ENCODE measurements at places on chromosomes 13 and 19.

DNA sequence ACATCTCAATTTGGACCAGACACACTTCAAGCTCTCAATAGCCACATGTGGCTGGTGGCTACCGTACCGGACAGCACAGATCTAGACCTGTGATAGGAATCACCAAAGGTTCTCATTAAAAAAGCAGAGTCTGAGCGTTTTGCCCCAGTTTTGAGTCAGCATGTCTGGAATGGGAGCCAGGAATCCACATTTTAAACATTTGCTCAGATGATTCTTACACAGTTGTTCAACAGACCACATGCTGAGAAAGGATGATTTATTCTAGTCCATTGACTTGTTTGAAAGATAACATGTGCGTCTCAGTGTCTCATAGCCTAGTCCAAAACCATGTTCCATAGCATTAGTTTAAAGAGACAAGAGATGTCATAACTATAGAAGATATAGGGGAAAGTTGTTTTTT is 53.4 kb downstream of the FLT3 start:
- DNase-seq, result no peak

DNA sequence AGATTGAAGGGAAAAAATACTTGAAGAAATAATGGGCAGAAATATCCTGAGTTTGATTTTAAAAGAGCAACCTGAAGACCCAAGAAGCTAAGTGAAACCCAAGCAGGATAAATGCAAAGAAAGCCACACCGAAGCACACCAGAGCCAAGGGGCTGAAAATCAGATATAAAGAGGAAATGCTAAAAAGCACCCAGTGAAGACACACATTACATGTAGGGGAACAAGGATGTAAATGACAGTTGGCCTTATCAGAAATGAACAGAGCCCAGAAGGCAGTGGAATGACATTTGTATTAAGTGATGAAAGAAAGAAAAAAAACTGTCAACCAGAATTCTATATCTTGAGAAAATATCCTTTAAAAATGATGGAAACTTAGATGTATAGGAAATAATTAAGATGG is 139.1 kb downstream of the SLC7A1 start:
- no peak for DNase-seq

DNA sequence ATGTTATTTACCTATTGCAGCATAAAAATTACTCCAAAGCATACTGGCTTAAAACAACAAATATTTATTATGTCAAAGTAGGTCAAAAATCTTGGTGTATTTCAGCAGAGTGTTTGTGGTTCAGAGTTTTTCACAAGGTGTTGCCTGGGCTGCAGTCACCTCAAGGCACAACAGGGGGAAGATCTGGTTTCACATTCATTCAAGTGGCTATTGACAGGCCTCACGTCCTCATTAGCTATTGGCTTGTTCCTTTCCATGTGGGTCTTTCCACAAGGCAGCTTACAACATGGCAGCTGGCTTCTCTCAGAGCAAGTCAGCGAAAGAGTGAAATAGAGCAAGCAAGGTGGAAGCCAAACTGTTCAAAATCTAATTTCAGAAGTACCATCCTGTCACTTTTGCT is 602.9 kb downstream of the OLFM4 start:
- DNase-seq, result no peak

GRCh38 chr13:23460309-23460708 is 26.8 kb upstream of the SACS start:
- no peak for DNase-seq

GRCh38 chr13:47239025-47239424 is 342.2 kb upstream of the HTR2A start:
- no peak for DNase-seq

GRCh38 chr19:20325151-20325550 is 158.1 kb downstream of the ZNF486 start:
- no peak for DNase-seq

- no peak for DNase-seq
Measured at GRCh38 chr19:13228561-13228960, 78.3 kb downstream of the IER2 start.

DNA sequence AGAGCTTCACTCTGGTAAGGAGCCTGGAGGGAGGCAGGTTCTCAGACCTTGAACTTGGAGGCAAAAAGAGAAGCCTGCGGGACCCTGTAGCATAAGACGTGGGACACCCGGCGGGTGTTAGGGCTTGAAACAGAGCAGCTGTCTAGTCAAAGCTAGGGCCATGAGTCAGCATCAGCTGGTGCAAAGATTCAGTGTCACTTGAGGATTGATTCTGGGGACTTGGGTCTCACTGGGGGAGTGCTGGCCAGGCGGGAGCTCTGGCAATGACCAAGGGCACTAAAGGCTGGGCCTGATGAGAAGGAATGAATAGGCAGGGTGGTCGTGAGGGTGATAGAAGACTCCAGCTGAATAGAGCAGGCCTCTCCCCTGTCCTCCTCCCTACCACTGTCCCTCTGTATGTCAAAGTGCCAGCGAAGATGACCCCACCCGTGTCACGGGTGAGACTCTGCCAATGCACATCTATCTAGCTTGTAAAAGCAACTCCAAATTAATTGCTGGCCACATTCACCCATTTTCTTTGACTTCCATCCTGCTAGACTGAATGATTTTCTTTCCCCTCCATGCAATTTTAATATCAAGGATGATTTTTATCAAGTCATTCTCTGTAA is 97.1 kb downstream of the MBNL2 start:
- no peak for DNase-seq

DNA sequence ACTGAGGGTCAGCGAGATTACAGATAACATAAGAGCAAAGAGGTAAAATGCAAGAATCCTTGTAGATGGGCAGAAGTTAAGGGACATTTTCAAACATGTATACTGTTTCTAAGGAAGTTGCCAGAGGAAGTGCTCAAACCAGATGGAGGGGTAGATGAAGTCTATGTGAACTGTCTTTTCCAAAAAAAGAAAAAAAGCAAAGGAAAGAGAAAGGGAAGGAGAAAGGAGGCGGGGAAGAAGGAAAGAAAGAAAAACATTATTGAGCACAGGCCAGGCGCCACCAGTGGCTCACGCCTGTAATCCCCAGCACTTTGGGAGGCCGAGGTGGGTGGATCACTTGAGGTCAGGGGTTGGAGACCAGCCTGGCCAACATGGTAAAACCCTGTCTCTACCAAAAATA is 5.3 kb downstream of the DMAC2 start:
- no peak for DNase-seq

GRCh38 chr19:35559781-35560180 is 3.7 kb downstream of the ATP4A start:
- no peak for DNase-seq

DNA sequence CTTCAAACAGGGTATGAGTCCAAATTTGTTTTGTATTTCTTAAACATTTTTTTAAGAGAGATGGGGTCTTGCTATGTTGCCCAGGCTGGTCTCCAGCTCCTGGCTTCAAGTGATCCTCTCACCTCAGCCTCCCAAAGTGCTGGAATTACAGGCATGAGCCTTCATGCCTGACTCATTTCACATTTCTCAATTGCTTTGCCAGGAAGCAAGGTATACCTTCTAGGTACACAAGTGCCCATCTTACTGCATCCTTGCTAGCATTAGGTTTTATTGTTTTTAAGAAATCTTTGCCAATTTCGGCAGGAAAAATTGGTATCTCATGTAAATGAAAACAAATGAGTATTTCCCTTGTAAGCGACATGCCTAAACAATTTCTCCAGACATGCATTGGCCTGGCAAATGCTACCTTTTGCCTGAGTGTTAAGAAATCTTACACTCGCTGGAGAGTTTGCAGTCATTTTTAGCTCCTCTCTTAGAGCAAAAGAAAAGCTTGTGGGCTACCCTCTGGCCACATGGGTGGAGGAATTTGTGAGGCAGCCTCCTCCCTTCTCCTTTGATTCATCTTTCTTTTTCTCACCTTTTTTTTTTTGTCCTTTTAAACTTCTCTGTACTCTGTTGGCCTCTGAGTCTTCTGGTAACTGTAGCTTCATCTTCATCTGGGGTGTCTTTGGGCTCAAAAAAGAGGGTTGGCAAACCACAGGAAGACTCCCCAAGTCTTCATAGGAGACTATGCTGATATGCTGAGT is 33.0 kb downstream of the ACTL9 start:
- no peak for DNase-seq

GRCh38 chr19:7534531-7535046 is 928 bp upstream of the PNPLA6 start:
- peak; percentile 24 for DNase-seq

DNA sequence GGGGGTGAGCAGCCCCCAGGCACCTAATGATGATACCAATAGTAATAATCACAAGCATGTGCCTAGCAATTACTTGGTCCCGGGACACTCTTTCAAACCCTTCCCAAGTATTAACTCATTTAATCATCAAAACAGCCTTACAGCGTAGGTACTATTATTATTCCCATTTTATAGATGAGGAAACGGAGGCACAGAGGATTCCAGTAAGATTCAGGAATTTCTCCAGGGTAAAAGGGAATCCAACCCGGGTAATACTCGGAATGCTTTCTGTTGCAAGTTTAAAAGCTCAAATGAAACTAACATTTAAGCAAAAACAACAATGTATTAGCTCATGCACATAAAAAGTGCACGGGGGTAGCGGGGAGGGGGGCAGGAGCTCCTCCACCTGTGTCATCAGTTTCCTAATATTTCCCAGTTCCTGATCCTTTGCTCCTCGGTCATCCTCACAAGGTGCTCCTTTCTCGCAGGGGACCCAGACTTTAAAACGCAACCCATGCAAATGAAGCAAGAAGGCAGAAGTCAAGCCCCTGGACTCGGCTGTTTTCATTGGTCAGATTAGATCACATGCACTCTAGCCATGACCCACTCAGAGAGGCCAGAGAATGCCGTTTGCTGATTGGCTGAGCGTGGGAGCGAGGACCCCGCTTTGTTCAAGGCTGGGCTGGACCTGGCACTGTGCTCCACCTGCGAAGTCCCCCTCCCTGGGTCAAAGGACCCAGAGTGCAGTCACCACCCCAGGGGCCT is 38.3 kb upstream of the C19orf12 start:
- DNase-seq, result no peak

DNA sequence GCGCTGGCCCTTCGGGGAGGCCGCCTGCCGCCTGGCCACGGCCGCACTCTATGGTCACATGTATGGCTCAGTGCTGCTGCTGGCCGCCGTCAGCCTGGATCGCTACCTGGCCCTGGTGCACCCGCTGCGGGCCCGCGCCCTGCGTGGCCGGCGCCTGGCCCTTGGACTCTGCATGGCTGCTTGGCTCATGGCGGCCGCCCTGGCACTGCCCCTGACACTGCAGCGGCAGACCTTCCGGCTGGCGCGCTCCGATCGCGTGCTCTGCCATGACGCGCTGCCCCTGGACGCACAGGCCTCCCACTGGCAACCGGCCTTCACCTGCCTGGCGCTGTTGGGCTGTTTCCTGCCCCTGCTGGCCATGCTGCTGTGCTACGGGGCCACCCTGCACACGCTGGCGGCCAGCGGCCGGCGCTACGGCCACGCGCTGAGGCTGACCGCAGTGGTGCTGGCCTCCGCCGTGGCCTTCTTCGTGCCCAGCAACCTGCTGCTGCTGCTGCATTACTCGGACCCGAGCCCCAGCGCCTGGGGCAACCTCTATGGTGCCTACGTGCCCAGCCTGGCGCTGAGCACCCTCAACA is 1.2 kb downstream of the F2RL3 start:
- no peak for DNase-seq

DNA sequence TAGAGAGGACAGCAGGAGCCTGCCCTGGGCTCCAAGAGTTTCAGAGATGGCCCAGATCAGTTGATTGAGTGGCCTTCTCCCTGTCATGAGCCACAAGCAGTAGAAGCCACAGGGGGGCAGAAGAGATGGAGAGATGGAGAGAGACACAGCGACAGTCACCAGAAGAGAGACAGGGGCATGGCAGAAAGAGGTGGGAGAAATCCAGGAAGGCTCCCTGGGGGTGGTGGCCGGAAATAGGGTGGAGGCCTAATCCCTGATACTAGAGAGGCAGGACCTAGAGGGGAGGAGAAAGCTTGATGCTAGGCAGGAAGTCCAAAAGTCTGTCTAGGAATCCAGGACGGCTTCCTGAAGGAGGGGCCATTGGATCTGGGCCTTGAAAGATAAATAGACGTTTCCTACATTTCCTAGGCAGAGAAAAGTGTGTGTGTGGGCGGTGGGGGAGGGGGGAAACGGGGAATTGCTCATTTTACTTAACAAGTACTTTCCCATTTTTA is 9.6 kb upstream of the TPM4 start:
- peak; percentile 43 for DNase-seq

DNA sequence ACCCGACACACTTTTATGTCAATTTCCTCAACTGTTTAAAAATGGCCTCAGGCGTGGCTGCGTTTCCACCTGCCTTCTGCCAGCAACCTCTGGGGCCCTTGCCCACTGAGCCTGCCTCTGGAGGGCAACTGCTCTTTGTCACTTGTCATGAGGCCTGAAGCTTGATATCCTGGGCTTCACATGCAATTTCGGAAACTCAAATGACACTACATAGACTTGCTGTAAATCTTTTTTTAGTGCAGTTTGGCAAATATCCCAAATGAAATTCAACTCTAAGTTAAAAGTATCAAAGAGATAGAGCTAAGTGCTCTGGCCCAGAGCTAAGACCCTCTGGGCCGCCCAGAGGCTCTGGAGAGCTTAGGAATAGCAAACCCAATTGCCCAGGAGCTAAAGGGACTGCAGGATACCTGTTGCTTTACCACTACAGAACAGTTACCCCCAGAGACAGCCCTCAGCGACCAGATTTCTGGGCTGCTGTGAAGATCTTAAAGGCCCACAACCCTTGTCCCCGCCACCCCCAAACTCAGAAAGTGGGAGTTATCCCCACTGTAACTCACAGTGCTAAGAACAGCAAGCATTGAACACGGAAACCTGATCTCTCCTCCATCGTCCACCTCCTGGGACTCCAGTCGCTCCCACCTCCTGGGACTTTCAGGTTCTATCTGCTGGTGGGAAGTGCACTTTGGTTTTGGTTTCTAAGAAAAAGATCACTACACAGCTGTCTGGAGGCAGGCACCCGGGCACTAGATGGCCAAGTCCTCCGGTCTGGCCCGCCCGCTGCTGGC is 19.4 kb downstream of the GJA3 start:
- no peak for DNase-seq

- no peak for DNase-seq
Measured at GRCh38 chr19:5953680-5954213, 24.2 kb downstream of the RANBP3 start.

GRCh38 chr13:50918567-50918966 is 9.0 kb downstream of the RNASEH2B start:
- DNase-seq, result no peak

GRCh38 chr13:88857256-88857655 is 1186.1 kb downstream of the SLITRK5 start:
- DNase-seq, result no peak

GRCh38 chr19:28642787-28643683 is 569.9 kb downstream of the UQCRFS1 start:
- no peak for DNase-seq

GRCh38 chr13:99884913-99885312 is 86.7 kb downstream of the ZIC5 start:
- no peak for DNase-seq

- DNase-seq, result no peak
Measured at GRCh38 chr13:79349011-79349410, 57.0 kb downstream of the RBM26 start.

GRCh38 chr19:38004186-38004520 is 97.1 kb downstream of the SIPA1L3 start:
- DNase-seq, result no peak

- peak; percentile 32 for DNase-seq
Measured at GRCh38 chr19:12938779-12939601, 581 bp downstream of the CALR start.

All from activated CD4-positive, alpha-beta T cell treated with anti-CD3 and anti-CD28 coated beads, Interleukin-2, amount 50 U/mL, for 1 hour (primary cell).